ENCODE measurements at places on chromosomes 2 and 18.

- peak; percentile 93 for DNase-seq
These were observed 86.2 kb downstream of the METTL8 start for GRCh38 chr2:171347591-171348032.

GRCh38 chr18:31996007-31996406 is 22.6 kb upstream of the RNF125 start:
- DNase-seq = no peak

GRCh38 chr2:99297994-99298393 is 3.0 kb downstream of the LYG1 start:
- peak; percentile 31 for DNase-seq

DNA sequence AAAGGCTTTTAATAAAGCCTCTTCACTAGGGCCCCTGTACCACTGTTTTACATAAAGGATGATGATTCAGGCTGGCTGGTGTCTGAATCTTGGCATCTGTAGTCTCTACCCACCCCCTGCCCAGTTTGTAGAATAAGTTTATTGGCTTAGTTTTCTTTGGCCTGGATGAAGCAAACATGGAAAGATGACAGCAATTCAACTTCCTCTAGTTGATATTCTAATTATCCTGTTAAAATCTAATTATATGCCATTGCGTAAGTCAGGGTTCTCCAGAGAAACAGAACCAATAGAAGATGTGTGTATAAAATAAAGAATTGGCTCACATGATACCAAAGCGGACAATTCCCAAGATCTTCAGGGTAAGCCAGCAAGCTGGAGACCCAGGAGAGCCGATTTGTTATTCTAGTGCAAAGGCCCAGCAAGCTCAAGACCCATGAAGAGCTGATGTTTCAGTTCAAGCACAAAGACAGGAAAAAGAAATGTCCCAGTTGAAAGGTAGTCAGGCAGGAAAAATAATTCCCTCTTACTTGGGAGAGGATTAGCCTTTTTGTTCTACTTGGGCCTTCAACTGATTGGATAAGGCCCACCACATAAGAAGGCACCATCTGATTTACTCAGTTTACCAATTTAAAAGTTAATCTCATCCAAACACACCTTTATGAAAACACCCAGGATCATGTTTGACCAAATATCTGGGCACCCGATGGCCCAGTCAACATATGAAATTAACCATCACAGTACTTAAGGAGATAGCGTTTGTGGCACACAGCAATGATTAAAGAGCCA is 82.6 kb upstream of the LYPD1 start:
- DNase-seq = no peak

- DNase-seq = no peak
These were observed 54.5 kb downstream of the MAP4K4 start for GRCh38 chr2:101751875-101752619.

GRCh38 chr2:177165061-177165583 is 47.5 kb upstream of the HNRNPA3 start:
- DNase-seq = peak; percentile 62

- DNase-seq = peak; percentile 95
These were observed 234.4 kb upstream of the EPAS1 start for GRCh38 chr2:46062637-46063412.

- no peak for DNase-seq
These were observed 215.5 kb downstream of the TNS1 start for GRCh38 chr2:217787160-217787877.

DNA sequence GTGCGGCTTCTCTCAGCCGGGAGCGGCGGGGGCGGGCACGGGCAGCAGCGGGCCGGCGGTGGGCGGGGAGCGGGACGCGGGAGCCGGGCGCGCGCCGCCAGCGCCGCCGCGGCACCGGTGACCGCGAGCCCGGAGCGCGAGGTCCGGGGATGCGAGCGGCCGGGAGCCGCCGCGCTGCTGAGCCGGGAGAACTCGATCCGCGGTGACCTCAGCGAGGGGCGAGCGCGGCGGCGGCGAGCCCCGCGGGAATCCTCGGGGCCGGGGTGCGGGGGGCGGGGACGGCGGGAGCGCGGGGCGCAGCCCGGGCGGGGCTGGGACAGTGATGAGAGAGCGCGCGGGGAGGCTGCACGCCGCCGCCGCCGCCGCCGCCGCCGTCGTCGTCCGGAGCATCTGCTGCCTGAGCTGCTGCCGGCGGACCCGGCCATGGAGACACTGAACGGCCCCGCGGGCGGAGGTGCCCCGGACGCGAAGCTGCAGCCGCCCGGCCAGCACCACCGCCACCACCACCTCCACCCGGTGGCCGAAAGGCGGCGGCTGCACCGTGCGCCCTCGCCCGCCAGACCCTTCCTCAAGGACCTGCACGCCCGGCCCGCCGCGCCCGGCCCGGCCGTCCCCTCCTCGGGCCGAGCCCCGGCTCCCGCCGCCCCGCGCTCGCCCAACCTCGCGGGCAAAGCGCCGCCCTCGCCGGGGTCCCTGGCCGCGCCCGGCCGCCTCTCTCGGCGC is at the start of gene MTCL1:
Gene MTCL1, plus strand, starts transcription at position 319 of the 723 bp plus-strand sequence. Its CDS starts 105 bp downstream, at position 424.
- DNase-seq = peak; percentile 49

DNA sequence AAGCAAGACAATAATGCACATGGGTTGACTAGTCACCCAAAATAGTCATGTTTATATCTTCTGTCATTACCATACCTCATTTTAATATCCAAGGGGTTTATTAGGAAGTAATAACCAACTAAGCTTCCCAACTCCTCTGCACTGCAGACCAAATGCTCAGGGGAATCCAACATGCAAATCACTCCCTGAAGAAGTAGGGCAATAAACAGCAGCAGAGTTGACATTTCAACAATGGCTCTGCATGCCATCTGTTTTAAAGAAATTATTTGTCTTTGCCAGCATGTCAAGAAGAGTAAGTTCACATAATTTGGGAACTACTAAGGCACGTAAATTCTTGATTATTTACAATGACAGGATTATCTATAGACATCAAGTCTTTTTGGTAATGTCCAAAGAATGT is 84.4 kb upstream of the LYPD1 start:
- no peak for DNase-seq

- no peak for DNase-seq
These were observed 77.9 kb upstream of the B3GNT7 start for GRCh38 chr2:231317579-231317978.
